ENCODE measurements at places on chromosomes 6 and 20.
A peak's percentile ranks its signal among the peaks of the same experiment; 100 is the strongest.

DNA sequence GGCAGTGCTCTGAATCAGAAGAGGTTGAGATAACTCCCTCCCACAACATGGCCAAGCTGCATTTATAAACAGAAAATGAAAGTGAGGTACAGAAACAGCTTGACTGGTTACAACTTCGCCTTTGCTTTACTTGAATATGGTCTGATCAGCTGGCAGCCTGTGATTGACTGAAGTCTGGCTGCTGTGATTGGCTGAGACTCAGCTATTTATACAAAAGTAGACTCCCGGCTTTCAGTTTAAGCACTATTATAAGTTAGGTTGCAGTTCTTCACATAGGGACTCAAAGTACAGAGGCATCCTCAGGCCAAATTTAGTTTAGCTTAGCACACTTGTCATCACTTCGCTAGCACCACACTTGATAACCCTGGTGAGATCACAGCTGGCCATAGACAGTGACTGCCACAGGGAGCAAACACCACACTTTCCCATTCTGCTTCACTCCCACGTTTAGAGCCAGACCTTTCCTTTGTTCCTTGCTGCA lies 362.6 kb downstream of the EPM2A start:
- peak; percentile 81 for DNase-seq

DNA sequence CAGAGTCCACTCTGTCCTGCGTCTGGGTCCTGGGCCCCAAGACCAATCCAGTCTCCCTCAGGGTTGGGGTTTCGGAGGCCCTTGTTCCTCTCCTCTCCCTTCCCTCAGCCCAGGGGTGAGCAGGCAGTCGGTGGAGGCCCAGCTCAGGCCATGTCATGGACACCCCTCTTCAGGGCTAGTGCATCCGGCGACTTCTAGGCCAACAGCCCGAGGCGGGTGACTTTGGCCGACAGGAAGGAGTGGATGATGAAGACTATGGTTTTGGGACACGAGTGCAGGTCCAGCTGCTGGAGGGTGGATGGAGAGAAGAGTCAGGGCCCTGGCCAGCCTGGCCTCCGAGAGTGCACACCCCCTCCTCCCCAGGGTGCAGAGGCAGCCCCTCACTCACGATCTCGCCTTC lies 7.0 kb upstream of the CDK5RAP1 start:
- no peak for DNase-seq

GRCh38 chr6:131051341-131051740 lies 11.7 kb downstream of the EPB41L2 start:
- DNase-seq, result no peak

DNA sequence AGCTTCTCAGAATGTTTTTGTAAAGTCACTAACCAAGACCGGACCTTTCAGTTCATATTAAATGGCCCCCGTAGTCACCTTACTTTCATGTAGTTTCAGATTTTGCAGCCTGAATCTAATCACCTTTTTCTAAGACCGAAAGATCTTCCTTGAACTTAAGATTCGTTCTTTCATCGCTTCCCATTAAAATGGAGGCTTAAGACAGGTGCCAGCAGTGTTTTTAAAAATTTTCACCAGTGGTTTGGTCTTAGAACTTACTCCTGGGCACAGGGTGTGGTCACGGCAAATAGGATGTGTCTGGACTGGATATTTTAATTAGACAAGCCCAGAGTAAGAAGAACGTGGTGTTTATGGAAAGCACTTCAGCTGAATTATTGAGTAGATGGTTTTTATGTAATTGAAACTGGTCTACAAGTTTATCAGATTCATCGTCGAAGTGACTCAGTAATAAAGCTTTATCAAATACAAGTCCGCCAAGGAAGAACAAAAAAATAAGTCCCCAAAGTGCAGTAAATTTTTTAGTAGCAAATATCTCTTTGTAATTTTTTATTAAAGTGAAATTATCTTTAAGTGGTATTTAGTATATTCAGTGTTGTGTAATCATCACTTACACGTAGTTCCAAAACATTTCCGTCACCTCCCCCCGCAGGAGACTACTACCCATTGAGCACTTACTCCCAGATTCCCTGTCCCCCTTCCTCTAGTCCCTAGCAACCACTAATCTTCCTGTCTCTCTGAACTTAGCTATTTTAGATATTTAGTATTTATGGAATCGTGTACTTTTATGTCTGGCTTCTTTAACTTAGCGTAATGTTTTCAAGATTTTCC lies 868 bp downstream of the SRSF3 start:
- DNase-seq, result no peak

DNA sequence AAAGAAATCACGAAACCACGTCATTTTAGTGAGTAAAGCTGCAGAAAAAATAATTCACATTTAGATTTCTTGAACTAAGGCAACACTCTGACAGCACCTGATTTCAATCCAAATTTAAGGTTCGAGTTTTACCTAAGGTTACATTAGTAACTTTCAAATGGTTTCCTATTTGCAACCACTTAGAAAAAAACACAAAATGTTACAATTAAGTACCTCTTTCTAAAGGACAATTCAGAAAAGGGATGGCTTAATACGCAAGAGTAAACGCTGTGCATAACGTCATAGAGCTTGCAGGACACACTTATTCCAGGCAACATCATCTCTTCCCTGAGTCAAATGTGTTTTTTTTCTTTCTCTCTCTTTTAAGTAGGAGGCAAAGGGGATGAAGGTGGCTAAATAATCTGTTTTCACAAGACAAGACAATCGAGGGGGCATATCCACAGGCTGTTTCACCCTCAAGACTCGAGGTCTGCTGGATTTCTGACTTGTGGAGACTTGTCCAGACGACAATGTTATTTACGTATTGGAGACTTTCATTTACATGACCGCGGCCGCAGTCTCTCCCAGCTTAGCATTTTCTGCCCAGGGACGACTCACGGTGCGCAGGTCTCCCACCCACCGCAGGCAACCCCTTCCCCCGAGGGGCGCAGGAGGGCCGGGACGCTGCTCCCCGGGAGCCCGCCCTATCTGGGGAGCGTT lies 86.0 kb downstream of the SESN1 start:
- peak; percentile 57 for DNase-seq

Measured in MM.1S (cell line).